HFFc6 (cell line): ENCODE measurements at places on chromosomes 6 and 20.

DNA sequence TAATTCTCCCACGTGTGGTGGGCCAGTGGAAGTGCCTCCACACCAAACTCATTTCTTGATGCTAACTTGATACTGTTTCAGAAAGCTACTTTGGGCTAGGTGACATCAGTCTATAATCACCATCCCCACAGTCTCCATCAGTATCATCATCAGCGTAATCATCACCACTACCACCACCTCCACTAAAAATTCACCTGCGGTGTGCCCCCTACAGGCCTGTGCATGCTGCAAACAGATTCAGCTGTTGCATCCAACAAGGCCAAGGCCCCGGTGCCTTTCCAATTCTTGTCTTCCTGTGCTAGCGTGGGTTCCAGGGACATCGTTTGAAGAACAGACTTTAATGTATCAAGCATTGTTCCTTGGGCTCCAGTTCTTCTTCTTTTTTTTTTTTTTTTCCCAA, 201.3 kb upstream of the EXOC2 start:
- no peak for DNase-seq

- no peak for DNase-seq
These were observed 24.9 kb downstream of the CRISP1 start for GRCh38 chr6:49841424-49841823.

- DNase-seq = no peak
These were observed 1.1 kb downstream of the LRRC1 start for GRCh38 chr6:53795702-53796450.

DNA sequence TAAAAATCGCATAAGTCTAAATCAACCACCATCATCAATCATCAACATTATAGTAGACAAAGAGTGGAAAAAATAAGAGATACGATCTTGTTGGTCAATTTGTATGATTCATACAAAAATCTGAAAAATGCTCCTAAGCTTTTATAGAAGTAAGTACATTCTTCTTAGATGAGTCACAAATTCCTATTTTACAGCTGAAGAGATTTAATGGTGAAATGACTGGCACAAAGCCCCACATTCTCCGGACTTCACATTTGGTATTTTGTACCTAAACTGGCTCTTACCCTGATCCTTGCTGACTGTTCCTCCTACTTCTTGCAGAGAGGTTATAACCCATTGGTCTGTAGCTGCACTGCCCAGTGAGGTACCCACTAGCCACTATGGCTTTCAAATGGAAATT, 29.9 kb upstream of the PREP start:
- peak; percentile 83 for DNase-seq

DNA sequence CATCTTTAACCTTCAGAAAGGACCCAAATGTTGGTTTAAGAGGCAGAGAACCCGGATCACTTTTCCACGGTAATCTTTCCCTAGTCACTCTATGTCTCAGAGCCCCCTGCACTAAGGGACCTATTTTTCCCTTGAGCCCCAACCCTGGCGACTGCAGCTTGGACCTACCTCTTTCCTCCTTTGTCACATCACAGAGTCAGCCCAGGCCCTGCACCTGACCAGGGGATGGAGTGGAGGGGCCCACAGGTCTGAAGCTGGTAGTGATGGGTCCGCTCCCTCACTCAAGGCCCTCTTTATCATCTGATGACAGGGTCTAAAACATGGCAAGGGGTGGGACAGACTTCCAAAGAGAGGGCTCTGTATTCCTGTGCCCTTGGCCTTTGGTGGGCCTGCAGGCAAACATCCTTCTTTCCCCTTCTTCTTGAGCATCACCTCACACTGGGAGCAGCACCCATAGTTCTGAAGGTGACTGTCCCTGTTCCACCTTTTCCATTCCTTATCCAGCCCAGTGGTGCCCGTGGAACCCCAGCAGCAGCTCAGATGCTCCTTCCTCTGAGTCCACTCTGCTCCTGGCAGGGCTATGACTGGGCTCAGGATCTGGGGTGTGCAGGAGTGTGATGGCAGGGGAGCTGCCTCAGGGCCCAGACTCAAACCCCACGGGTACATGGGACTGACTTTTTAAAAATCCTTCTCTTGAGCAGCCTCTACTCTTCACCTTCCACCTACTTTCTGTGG, 6.3 kb downstream of the RAET1L start:
- no peak for DNase-seq

DNA sequence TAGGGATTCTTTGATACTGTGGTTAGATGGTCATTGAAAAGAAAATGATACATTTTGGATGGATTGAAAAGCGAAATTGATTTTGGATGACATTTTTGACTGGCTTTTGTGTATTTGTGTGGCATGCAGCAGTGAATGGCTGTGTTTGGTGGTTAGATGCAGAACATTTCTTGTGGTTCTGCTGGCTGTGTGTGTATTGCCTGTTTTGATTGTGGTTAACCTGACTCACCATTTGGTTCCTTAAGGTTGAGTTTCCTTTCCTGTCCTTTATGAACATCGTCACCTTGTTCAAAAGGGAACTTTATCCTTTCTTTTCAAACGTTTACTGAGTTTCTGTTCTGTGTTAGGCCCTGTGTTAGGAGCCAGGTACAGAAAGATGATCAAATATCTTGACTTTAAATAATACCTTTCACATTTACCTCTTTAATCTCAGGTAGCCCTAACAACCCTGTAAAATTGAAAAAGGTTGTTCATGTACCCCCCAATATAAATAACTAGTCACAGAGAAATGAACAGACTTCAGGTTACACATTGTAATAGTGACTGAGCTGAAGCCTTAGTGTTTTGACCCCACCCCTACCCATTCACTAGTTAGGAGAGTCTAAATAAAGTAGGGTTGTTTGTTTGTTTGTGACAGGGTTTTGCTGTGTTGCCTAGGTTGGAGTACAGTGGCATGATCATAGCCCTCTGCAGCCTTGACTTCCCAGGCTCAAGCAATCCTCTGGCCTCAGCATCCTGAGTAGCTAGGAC, 23.8 kb downstream of the ANKS1A start:
- peak; percentile 82 for DNase-seq

DNA sequence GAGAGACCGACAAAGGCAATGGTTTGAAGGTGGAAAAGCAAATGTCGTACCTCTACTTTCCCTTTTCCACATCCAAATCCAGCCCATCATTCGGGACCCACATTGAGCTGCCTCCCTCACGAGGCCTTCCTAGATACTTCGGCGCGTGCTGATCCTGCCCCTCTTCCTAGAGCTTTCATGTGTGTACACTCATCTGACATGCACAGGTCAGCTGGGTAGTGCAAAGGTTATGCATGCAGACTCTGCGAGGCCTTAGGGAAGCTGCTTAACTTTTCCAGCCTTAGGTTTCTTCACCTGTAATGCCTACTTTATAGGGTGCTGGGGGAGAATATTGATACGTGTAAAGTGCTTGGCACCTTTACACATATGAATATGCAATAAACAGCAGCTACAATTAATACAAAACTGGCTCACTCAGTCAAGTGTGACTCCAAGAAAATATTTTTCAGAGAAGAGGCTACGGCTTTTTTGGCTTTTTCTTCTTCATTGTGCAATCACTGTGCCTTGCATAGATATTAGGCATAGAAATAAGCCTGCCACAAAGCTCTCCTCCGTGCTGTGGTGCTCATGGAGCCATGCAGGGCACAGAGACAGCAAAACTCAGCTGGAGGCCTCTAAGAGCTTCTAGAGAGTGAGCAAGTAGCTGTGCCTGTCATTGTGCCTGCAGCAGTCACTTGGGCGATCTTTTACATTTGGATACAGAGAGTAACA, 3.6 kb upstream of the MANBAL start:
- no peak for DNase-seq

GRCh38 chr6:56241124-56241802, 6.1 kb downstream of the COL21A1 start:
- no peak for DNase-seq

- no peak for DNase-seq
These were observed 84.8 kb downstream of the CD40 start for GRCh38 chr20:46202766-46203509.

GRCh38 chr20:50968289-50968688, 9.7 kb downstream of the MOCS3 start:
- no peak for DNase-seq

- no peak for DNase-seq
These were observed 37.8 kb downstream of the PSMG4 start for GRCh38 chr6:3296537-3296936.
